ENCODE measurements at places on chromosomes 5 and 9.
A peak's percentile ranks its signal among the peaks of the same experiment; 100 is the strongest.

- no peak for DNase-seq
Observed at GRCh38 chr5:52743970-52744369, 43.7 kb upstream of the ITGA1 start.

- DNase-seq, result peak; percentile 49
Observed at GRCh38 chr9:122190597-122191381, 31.1 kb downstream of the MORN5 start.

DNA sequence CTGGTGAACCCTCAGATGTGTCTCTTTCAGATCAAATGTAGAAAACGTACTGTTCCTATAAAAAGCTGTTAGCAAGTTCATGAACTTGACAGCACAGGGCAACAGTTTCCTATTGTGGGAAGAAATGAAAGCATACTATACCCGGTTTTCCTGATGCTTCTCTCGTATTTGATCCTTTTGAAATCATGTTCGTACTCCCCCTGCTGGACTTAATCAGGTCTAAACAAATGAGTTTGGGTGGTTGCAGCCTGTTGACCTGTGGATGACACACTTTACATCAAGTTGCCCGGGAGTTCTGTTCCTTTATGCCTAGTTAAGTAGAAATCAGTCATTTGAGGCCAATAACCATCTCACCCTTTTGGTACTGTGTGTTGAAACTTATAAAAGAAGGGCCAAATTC lies 1992.3 kb downstream of the MAT2B start:
- no peak for DNase-seq

DNA sequence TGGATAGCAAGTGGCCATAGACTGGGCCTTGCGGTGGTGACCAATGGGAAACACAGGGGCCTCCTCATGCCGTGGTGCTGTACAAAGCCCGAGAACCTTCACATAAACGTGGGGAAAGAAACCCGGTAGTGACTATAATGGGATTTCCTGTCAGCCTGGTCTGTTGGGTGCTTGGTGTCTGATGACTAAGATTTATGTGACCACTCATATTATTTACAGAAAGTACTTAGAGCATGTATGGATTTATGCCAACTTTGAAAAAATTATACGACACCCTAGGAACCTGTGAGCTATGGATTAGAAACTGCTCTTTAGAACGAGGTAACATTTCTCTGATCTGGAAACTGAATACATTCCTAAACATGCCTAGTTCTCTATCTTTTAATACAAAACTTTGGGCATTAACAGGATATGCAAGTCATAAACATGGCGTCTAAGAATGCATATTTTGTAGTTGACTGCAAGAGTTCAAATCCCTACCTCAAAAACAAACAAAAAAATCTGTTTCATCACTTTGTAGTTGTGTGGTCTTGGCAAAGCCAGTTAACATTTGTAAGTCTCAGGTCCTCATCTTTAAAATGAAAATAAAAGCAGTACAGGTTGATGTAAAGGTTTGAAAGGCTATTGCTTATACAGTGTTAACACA lies 85.4 kb downstream of the TMEM167A start:
- DNase-seq, result peak; percentile 46

DNA sequence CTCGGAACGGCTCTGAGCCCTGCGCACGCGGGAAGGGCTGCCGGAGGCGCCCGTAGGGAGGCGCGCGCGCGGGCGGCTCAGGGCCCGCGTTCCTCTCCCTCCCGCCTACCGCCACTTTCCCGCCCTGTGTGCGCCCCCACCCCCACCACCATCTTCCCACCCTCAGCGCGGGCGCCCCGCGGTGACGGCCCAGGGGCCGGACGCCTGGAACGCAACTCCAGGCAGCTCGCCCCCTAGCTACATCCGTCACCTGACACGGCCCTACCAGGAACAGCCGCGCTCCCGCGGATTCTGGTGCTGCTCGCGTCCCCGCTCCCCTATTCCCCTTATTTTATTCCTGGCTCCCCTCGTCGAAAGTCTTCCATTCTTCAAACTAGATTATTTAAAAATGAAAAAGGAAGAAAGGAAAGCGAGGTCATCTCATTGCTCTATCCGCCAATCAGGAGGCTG lies at the start of gene CDKN2B-AS1:
CDKN2B-AS1 (plus strand) TSS at position 236 of the 450 bp plus-strand sequence.
- peak; percentile 68 for DNase-seq
